ENCODE measurements at places on chromosomes 4 and X.
A peak's percentile ranks its signal among the peaks of the same experiment; 100 is the strongest.

DNA sequence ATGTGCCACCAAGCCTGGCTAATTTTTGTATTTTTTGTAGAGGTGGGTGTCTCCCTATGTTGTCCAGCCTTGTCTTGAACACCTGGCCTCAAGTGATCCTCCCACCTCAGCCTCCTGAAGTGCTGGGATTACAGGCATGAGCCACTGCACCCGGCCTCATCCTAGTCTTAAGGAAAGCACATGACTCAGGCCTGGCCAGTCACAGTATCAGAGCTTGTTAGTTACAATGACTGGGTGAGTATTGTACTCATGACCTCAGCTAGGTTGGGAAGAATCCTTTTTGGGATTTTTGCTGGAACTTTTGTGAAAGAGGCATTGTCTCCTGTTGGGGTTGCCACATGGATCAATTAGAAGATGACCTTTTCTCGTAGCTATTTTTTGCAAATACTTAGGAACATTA lies 292.8 kb downstream of the RAPGEF2 start:
- no peak for DNase-seq

GRCh38 chrX:113353134-113353533 lies 512.5 kb upstream of the AMOT start:
- DNase-seq: no peak

DNA sequence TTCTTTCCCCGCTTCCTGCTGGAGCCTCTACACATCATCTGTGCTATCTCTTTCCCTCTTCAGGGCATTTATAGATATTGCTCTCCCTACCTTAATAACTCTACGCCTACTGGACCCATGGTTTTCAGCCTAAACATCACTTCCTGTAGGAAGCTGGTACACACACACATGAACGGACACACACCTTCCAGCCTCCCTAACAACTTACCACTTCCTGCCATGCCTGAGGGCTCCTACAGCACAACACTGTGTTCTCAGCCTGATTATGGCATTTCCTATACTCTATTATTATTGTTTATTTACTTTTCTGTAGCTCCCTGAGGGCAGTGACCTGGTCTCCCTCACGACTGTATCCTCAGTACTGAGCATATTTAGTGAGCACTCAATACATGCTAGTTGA lies 163.6 kb upstream of the MAP3K15 start:
- DNase-seq: no peak

- DNase-seq: no peak
Measured at GRCh38 chrX:23525531-23525930, 141.8 kb upstream of the PRDX4 start.

DNA sequence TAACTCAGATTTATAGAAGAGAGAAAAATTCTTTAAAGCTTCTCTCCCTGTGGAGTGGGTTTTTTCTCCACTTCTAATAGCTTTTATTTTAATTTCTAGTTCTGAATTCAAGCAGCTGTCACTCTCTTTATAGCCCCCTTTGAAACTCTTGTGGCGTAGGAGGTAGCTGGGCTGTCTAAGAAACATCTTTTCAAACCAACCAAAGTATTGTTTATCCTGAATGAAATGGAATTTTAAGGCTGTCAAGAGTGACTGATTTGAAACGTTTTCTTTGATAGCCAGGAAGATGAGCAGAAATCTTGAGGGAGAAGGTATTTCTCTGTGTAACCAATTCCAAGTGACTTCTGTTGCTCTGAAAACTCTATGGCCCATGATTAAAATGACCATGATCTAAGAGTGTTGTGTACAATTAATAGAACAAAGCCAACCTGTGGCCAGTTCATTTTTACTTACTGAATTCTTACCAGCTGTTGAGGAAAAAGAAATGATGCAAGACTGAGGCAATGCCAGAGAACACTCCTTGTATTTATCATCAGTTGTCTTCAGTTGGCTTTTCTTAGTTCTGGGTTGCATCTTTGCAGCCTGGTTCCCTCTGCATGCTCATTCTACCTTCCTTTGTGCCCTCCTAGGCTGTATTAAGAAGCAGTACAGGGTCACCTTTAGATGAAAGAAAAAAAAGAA lies 298.4 kb downstream of the ARHGAP10 start:
- DNase-seq: no peak

GRCh38 chrX:11419102-11419501 lies 125.9 kb downstream of the AMELX start:
- DNase-seq: no peak

DNA sequence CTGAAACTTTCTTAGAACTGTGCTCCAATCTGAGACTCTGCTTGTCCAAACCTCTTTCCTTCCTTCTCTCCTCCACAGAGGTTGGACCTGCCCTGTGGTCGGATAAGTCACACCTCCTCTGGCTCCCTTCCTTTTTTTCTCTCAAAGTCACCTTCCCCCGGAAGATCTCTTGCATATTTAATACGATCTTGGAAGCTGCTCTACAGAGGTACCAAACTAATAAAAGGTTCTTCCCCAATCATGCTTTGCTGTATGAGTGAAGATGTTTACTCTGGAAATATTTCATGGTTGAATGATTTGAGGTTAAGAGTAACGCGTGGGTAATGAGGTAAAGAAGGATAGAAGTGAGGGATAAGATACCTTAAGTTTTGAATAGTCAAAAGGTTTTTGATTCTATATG lies 166.0 kb downstream of the ATG4A start:
- DNase-seq: no peak

DNA sequence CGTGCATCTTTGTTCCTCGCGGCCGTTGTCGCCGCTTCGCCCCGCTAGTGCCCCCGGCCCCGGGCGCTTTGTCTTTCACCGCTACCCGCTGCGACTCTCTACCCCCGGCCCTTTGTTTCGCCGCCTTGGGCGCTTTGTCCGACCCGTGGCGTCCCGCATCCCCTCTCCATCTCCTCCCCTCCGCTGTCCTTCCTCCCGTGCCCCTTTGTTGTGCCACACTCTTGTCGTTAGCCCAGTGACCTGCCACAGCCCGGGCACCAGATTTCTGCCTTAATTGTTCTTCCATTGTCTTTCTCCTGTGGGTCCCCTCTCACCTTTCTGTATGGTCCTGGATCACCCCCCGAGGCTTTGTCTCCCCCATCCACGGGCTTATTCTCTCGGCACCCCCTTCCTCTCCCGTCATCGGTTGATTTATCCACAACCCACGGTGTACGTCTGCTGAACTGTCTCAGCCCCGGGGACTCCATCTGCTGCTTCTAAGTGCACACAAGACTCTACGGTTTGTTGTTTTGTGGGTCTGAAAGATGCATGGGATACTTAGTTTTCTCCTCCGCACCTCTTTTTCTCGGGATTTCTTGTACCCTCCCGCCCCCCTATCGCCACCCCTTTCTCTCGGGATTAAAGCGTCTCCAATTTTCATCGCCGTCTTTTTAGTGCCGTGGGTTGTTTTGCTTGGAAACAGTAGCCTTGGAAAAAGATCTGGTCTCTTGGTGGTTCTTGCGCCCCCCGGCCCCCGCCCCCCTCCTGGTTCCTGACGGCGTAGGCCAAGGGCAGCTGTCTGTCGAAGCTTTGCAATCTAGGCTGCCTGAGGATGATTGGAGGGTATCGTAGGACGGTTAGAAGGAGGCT lies 783 bp downstream of the RBPJ start:
- DNase-seq: peak; percentile 16

DNA sequence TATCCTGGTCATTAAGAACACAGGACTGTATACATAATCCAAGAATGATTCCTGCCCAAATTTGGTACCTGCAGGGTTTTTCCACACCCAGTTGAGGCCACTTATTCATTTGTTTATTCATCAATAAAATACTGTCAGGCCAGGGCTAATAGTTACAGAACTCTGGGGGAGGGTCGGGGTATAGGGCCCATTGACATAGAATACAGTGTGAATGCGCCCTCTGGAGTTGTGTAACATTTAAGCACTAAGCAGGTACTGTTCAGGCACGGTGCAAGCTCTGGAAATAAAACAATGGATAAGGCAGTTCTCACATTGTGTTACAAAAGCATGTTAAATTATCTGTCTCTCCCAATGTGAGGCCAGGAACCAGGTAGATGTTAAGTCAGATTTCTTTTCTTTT lies 30.8 kb upstream of the LRBA start:
- DNase-seq: no peak

GRCh38 chrX:3791449-3791848 lies 78.0 kb upstream of the PRKX start:
- DNase-seq: no peak

DNA sequence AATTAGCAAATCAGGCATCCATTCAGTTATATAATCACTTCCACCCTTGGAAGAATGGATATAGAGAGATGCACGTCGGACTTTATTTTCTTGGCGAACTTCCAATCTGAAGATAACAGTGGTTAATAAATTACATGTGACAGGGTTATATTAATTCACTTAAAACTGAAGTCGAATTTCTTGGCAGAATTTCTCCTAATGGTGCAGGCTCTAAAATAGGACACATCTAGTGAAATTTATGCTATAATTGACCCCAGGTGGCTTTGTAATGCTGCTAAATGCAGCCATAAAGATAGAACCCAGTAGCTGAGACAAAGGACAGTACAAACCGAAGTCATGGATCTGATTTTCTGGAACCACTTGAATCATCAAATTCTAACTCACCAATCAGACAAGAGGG lies 20.8 kb upstream of the SLC10A4 start:
- DNase-seq: no peak

DNA sequence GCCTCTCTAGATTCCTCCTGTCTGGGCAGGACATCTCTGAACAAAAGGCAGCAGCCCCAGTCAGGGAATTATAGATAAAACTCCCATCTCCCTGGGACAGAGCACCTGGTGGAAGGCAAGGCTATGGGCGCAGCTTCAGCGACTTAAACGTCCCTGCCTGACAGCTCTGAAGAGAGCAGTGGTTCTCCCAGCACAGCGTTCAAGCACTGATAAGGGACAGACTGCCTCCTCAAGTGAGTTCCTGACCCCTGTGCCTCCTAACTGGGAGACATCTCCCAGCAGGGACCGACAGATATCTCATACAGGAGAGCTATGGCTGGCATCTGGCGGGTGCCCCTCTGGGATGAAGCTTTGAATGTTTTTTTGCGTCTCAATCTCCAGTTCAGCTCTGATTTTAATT lies 262.2 kb downstream of the PARM1 start:
- DNase-seq: no peak

- DNase-seq: no peak
Measured at GRCh38 chrX:41522671-41523070, 75.5 kb downstream of the NYX start.

Measured in activated CD4-positive, alpha-beta T cell treated with anti-CD3 and anti-CD28 coated beads, Interleukin-2, amount 50 U/mL, for 24 hours (primary cell).